ENCODE measurements at places on chromosomes 16 and 17. TPM values are rescaled to one million over a fixed set of nuclear protein-coding genes. Genes with fewer than 3 reads are reported as not detected.

The LGALS9 gene
- total RNA-seq, result 0.68 TPM

The SHCBP1 gene
- 38.1 TPM for total RNA-seq

The OR1F1 gene
- total RNA-seq, result not detected

- DNase-seq, result no peak
Measured at GRCh38 chr17:14048169-14048568, 21.1 kb upstream of the COX10 start.

GRCh38 chr17:76384987-76385891, 830 bp downstream of the SPHK1 start:
- peak; percentile 79 for DNase-seq

DNA sequence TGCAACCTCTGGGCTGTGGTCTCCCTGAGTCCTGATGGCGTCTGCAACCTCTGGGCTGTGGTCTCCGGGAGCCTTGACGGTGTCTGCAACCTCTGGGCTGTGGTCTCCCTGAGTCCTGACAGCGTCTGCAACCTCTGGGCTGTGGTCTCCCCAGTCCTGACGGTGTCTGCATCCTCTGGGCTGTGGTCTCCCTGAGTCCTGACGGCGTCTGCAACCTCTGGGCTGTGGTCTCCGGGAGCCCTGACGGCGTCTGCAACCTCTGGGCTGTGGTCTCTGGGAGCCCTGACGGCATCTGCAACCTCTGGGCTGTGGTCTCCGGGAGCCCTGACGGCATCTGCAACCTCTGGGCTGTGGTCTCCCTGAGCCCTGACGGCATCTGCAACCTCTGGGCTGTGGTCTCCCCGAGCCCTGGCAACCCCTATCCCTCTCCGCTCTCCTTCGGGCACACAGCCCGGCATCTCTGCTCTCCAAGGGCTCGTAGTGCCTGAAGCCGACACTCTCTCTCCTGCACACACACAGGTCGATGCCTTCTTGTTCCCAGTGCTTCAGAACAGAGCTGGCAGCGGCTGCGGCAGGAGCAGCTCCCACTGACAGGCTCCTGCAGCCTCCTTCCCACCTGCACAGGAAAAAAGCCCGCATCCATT, 45.6 kb downstream of the METRNL start:
- DNase-seq, result no peak

- no peak for DNase-seq
Measured at GRCh38 chr17:80924807-80925610, 66.6 kb upstream of the CHMP6 start.

DNA sequence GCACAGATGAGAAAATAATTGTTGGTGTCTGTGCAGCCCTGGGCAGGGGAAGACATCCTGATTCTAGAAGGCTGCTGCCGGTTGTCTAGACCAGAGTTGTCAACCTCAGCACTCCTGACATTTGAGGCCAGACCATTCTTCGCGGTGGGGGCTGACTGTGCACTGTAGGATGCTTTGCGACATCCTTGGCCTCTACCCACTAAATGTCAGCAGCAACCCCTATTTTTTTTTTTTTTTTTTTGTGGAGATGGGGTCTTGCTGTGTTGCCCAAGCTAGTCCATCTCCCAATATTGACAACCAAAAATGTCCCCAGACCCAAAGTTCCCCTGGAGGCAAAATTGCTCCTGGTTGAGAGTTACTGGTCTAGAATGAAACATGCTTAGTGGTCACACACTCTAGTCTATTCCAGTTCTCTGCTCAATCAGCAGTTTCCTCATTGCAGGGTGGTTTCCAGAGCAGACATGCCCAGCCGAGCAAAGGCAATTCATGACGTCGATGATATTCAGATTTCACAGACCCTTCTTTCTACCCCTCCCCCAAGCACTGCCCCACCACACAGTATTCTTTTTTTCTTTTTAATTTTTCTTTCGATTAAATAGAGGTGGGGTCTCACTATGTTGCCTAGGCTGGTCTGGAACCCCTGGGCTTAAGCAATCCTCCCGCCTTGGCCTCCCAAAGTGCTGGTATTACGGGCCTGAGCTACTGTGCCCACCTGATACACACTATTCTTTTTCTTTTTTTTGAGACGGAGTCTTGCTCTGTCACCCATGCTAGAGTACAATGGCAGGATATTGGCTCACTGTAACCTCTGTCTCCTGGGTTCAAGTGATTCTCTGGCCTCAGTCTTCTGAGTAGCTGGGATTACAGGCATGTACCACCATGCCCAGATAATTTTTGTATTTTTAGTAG, 9.0 kb downstream of the C17orf99 start:
- DNase-seq, result no peak

- DNase-seq, result no peak
Measured at GRCh38 chr17:83187782-83188311, 108.4 kb downstream of the METRNL start.
